Activated CD4-positive, alpha-beta T cell treated with anti-CD3 and anti-CD28 coated beads for 4 hours (primary cell): ENCODE measurements at places on chromosomes 16 and 17.
A peak's percentile ranks its signal among the peaks of the same experiment; 100 is the strongest.

DNA sequence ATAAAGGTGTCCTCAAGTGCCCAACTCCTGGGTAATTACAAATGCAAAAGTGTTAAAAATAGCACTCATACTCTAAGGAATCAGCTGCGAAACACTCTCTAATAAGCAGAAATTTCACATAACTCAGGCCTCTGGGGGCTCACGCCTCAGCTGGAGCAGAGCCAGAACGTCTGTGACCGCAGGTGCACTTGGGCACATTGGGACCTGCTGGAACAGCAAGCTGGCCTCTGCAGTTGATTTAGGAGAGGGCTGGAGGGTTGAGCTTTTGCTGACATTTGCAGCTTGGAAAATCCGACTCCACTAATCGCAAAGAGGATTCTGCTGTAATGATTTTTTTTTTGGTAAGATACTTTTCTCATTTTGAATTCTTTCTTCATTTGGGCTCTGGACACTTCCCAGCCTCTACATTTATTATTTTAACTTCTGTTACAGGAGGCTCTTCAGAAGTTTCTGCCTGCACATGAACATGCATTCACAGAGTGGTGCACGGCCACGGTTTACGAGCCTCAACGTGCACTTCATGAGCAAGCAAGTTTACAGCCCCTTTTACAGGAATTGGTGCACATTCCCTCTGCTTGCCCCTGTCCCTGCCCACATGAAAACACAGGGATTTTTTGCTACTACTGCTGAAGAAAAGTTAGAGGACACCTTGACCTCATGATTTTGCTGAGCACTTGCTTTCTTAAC is 4.1 kb upstream of the SNTB2 start:
- DNase-seq, result no peak

GRCh38 chr16:86517033-86517432 is 6.7 kb downstream of the FOXF1 start:
- DNase-seq, result no peak

DNA sequence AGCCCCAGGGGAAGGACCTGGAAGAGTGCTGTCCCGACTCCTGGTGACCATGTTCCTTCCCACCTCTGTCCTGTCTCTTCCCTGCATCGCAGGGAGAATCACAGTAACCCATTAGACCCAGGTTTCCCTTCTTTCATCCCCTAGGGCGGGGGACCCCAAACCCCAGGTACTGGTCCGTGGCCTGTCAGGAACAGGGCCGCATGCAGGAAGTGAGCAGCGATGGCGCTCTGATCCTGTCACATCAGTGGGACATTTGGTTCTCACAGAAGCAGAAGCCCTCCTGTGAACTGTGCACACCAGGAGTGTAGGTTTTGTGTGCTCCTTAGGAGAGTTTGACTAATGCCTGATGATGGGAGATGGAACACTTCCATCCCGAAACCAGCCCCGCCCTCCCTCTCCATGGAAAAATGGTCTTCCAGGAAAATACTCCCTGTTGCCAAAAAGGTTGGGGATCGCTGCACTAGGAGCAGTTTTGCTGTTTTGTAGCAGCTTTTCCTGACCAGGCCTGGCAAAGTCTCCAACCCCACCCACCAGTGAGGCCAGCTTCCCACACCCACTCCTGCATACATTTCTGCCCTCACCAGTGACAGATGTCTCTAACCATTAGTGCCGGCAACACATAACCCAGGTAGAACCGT is 10.5 kb downstream of the MNT start:
- DNase-seq, result no peak

GRCh38 chr16:24497440-24497839 is 41.9 kb upstream of the RBBP6 start:
- no peak for DNase-seq

DNA sequence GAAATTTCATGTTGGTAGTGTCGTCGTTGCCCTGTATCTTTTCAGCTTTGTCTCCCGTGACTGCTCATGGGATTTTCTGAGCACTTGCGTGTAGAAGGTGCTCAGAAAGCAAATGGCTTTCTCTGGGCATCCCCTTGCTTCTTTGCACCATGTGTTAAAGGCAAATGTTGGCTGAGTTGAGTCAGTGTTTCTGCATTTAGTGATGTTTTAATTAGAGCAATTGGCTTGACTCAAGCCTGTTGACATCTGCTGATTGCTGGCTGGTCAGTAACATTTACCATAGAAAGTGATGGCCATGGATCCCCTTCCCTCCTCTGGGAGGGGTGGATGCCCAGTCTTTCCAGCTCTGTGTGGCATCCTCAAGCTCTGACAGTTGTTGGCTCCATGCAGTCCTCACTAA is 187.2 kb upstream of the MPHOSPH6 start:
- no peak for DNase-seq

- DNase-seq, result no peak
Measured at GRCh38 chr17:75456039-75456416, 407 bp upstream of the TMEM94 start.

- DNase-seq, result no peak
Measured at GRCh38 chr16:28231763-28232162, 20.0 kb upstream of the XPO6 start.

DNA sequence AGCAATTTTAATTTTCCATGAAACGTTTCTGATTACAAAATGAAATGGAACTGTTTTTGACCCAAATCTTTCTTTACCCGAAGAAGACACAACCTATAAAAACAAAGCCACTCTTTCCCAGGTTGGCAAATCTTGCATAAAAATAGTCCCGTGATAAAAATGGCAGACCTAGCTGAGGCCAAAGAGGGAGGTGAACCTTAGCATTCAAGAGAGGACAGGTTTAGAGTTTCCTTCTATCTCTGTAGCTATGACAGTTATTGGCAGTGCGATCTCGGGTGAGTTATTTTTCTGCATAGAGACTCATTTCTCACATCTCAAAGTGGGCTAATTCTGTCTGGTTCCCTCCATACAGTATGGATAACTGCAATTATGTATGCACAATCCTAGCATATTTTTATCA is 241.4 kb downstream of the MAP2K6 start:
- no peak for DNase-seq

DNA sequence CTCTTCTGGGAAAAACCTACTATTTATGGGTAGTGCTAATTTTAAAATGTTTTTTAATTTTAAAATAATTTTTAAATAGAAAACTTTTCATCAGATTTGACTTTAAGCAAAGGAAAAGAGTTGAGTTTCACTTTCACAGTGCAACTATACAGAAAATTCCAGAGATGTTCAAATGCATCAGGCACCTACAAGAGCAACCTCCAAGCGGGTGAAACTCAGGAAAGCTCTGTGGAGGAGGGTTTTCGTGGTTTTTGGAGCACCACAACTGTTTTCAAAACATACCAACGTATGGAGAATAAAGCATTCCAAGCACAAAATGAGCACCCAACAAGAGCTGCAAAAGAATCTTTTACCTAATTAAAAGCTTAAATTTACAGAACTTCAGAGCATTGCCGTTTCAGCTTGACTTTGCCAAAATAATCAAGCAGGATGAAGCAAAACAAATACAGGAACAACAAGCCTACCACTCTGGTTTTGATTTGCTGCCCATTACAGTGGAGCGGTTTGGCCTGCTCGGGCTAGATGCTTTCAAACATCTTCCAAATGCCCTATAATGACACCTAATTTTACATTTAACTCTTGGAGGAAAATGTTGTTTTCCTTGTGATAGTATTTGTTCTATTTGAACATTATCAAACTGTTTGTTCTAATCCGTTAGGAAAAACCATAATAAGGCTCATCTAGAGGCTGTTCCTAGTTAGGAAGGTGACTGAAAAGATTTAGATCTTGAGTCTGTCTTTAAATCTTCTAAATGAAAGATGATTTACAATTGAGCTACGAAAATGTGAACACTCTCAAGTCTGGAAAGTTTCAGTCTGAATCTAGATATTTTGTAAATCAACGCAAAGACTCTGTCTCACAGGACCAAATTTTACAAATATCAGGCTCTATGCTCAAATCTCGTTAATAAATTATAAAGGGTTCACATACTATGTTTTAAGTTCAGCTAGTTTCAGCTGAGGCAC is 34.5 kb downstream of the NACA2 start:
- no peak for DNase-seq

GRCh38 chr16:30746638-30747175 is 1.5 kb upstream of the PHKG2 start:
- no peak for DNase-seq

DNA sequence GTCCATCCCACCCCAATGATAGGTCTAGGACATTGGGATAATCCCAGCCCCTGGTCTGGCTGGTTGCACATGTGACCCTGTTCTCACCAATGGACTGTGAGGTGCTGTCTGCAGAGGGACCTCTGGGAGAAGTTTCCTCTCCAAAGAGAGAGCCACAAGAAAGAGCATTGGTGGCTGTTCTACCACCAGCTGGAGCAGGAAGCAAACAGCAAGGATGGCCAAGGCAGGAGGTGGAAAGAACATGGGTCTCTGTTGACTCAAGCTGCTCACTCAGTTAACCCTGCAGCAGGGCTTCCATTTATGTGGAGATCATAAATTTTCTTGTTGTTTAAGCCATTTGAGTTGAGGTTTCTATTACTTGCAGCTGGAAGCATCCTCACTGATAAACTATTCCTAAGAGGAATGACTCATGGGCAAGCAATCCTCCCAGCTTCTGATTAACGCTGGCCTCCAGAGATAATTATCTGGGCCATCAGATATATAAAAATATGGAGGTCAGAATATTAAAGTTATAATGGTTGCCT is 52.6 kb downstream of the CYB5B start:
- DNase-seq, result no peak

- DNase-seq, result no peak
Measured at GRCh38 chr17:62757500-62757951, 50.6 kb downstream of the MARCHF10 start.

GRCh38 chr17:19654896-19655295 is 6.3 kb downstream of the ALDH3A2 start:
- no peak for DNase-seq

GRCh38 chr17:12342609-12343435 is 322.1 kb downstream of the MAP2K4 start:
- DNase-seq, result no peak

DNA sequence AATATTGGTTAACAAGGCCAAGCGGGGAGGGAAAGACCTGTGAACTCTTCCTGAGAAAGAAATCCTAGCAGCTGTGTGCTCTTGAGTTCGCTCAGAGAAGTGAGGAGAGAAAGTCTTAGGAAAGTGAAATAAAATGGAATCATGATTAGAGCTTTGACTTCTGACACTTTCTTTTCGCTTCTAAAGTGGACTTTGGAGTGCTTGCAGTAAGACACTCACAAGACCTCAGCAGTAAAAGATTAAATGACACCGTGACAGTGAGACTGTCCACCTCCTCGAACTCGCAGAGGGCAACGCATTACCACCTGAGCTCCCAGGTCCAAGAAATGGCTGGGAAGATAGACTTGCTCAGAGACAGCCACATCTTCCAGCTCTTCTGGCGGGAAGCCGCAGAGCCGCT is 71.2 kb downstream of the RNF213 start:
- DNase-seq, result no peak

GRCh38 chr16:29663016-29663806 is at the start of gene SPN:
SPN (plus strand) TSS chr16:29663247; CDS start chr16:29663729, 482 bp downstream.
- DNase-seq, result peak; percentile 34

DNA sequence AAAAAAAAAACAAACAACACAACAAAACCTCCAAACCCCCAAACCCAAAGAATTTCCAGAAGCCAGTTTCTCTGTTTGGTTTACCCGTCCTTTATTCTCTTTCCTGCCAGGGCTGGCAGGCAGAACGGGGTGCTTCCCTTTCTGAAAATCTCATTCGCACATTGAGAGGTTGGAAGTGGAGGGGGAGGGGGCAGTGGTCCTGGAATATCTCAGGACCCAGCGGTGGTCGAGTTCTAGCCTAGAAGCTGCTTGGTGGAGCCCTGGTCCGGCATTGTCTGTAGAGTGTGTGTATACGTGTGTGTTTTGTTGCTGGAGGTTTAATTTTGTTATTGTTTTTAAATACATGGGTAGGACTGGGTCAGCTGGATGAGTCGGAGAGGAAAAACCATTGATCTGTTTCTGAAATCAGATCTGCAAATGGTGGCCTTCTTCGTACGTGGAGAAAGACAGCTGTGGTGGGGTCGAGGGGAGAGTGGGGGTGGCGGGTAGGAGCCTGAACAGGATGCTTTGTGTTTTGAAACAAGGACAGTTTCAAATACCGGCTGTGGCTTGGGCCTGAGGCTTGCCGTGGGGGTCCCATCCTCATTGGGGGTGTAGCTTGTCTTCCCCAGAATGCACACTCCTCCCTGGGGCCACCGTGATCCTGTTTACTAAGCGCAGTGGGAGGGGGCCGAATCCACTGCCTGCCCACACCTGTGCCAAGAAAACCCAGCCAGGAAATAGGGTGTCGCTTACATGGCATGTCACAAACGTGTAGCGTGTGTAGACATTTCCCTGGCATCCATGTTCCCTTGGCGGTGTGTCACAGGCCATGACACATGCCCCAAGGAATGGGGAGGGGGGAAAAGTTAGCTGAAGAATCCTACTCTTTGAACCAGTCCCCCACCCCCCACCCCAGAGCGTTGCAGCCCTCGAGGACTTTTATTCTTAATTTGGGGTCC is 1.6 kb downstream of the CMIP start:
- DNase-seq, result peak; percentile 20
